Stimulated activated CD8-positive, alpha-beta memory T cell treated with anti-CD3 and anti-CD28 coated beads, Interleukin-12 subunit alpha, Interleukin-12 subunit beta, amount 100 ng/mL, for 4 hours (primary cell): ENCODE measurements at places on chromosomes 12 and 14.

- no peak for DNase-seq
These were observed 81.8 kb downstream of the IRF2BPL start for GRCh38 chr14:76946753-76947077.

DNA sequence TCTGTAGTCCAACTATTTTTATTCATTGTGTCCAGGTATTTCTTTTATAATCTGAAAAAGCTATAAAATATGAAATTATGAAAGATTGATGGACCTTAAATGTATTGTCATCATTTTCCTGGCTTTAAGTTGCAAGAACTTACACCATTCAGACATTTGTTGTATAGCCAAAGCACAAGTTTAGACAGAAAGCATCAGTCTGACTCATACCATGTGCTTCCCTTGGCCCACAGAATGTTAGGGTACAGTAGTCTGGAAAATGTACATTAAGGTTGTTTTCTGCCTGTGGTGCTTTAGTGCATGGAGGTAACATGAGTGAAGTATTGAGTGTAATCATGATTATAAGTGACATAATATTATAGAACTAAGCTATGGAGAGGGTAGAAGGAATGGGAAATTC lies 1002.5 kb downstream of the BCL11B start:
- DNase-seq: no peak

DNA sequence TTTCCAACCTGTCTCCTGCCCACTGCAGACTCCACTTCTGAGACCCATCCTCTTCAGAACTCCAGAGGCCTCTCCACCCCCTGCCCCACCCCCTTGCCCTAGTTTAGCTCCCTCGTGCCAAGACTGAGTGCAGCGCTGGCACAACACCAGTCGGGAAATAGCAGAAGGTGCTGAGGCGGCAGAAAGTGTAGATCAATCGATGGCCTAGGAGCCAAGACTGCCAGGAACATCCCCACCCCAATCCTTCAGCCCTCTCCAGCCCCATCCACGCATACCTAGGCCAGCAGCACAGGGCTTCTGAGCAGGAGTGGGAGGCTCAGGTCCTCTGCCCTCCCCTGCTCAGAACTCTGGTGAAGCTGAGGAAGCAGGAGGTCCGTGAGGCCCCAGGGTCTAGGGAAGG lies 1.1 kb downstream of the CPNE6 start:
- DNase-seq: no peak

DNA sequence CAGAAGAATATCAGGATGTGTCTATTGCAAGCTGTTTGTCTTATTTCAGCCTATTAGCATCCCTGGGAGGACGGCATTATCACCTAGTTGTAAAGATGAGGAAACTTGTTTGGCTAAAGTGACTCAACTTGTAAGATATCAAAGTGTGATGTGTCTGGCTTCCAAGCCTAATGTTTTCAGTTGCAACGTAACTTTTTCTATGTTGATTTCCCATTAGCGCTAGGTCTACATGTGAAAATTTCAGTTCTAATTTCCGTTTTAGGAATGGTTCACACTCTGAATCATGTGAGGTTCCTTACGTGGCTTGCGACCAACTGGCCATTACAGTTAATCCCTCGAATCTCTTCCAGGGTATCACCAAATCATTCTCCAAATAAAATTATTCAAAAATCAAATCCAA lies 58.0 kb downstream of the LLPH start:
- no peak for DNase-seq

GRCh38 chr14:55760789-55761566 lies 181.0 kb downstream of the KTN1 start:
- no peak for DNase-seq

DNA sequence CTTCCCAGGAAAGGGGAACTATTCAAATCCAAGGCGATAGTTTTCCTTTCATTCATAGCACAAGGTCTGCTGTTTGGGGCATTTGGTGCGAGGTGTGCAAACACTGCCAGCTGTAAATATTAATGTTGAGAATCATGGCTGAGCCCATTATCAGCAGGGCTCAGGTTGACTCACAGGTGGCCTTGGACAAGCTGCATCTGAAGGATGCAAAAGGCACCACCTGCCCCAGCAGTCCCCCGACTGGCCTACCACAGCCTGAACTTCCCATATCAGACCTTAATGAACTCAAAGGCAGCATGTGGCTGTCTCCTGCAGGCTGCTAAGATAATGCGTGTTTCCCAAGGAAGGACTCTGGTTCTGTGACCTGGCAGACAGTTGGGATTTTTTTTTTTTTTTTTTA lies 93.3 kb upstream of the MAP1LC3B2 start:
- DNase-seq: no peak

GRCh38 chr14:65392296-65392695 lies 20.2 kb upstream of the FUT8 start:
- DNase-seq: no peak

- DNase-seq: no peak
These were observed 121.4 kb downstream of the ITPR2 start for GRCh38 chr12:26711569-26711968.

- DNase-seq: no peak
These were observed 106.3 kb downstream of the PTCSC3 start for GRCh38 chr14:36070031-36070719.

DNA sequence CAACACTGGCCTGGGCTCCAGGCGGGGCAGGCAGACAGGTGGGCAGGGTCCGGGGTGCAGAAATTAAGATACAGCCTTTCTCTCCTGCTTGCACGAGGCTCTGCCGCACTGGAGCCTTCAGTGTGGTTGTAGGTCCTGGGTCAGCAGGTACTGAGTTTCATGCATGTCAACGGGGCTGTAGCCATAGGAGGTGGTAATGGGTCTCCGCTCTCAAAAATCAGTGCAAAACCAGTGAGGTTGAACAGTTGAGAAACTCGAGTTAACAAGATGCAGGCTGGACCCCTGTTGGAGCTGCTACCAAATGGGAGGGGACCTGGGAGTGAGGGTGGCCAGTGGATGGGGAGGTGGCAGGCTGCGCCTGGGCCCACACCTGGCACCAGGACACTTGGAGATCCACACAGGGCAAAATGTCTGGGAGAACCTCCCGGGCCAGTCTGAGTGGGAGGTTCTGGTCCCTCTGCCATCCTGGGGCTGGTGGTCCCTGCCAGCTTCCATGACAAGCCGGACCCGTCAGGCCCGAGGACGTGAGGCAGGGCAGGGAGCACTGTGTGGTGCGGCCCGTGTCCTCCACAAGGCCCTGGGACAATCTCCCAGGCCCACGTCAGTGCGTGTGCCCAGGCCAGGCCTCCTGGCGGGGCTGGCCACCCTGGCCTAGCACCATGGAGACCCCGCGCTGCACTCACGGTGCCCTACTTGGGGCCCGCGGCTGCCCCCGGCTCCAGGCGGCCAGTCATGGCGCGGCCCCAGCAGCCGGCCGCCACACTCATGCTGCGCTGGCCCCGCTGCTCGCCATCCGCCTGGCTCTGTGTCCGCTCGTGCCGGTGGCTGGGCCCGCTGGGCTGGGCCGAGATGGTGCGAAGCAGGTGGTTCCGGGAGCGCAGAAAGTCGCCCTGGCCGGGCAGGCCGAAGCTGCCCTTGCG lies 5.1 kb downstream of the ARL6IP4 start:
- no peak for DNase-seq

- DNase-seq: no peak
These were observed 129.1 kb downstream of the PTPRB start for GRCh38 chr12:70508178-70508577.

GRCh38 chr14:29652571-29652970 lies 275.1 kb downstream of the PRKD1 start:
- no peak for DNase-seq

GRCh38 chr12:27999521-27999920 lies 27.0 kb upstream of the PTHLH start:
- DNase-seq: no peak

- DNase-seq: no peak
These were observed 209.9 kb upstream of the HMGA2 start for GRCh38 chr12:65614259-65614889.

DNA sequence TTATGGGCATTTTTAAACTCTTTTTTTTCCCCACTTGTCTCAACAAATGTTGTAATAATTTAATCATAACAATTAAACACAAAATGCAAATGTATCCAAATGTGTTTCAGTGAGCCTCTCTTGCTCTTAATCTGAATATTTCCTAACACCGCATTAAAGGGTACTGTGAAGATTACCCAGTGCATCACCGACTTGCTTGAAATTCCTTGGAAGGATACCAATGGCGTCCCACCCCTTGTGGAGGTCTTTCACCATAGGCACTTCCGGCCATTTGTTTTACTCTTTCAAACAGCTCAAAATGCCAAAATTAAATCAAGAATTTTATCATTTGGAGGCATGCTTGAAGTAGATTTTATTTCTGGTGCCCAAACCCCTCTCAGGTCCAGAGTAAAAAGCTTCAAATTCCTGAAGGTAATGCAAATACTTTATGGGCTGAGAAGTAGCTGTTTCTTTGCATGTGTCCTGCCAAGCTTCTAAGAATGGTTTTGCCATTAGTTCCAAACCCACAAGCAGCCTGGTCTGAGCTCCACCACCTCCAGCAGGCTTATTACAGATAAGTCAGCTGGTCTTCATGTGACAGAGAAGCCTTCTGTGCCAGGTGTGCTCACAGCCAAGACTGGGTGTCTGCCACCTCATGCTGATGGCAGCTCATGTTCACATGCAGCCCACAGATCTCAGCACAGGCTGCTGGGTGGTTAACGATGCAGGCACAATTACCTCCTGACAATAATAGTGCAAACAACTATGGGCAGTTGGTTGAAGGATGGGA lies 16.4 kb upstream of the NUDT4 start:
- no peak for DNase-seq

- no peak for DNase-seq
These were observed 170.8 kb downstream of the EGLN3 start for GRCh38 chr14:33780035-33780434.

DNA sequence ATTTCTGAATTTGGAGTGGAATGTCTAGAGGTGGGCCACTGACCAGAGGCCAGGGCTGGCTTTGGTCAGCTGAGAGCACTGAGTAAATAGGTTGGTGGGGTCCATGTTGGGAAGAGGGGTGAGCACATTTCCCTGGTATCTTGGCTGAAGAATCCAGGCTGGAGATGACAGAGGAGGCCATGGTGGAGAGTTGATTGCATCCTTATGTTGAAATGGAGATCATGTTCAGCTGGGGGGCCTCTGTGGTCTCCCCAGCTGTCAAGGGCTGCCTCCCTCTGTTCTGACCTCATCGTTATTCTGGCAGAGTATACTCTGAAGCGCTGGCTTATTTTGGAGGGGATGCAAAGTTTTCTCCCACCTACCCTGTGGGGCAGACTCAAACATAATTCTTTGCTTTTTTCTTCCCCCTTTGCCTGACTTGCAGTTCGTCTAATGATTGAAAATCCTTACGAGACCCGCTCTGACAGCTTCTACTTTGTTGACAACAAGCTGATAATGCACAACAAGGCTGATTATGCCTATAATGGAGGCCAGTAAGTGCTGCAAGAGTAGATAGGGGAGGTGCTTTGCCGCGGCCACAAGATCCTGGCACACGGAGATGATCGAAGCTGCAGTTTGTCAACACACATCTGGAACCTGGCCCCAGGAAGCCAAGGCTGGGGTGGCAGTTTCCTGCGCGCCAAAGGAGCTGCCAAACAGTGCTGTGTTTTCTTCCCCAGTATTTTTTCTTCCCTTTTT lies 6.0 kb upstream of the ACADS start:
- no peak for DNase-seq

- no peak for DNase-seq
These were observed 1026.1 kb downstream of the SLC6A15 start for GRCh38 chr12:83886479-83886878.

- no peak for DNase-seq
These were observed 136.5 kb upstream of the CPSF6 start for GRCh38 chr12:69102856-69103255.

- no peak for DNase-seq
These were observed 15.0 kb downstream of the KCTD10 start for GRCh38 chr12:109461846-109462756.

GRCh38 chr12:51323966-51324895 lies at the start of gene BIN2:
Gene BIN2 (minus strand): TSS chr12:51324174. CDS start chr12:51324102, 72 bp downstream.
- DNase-seq: peak; percentile 60

DNA sequence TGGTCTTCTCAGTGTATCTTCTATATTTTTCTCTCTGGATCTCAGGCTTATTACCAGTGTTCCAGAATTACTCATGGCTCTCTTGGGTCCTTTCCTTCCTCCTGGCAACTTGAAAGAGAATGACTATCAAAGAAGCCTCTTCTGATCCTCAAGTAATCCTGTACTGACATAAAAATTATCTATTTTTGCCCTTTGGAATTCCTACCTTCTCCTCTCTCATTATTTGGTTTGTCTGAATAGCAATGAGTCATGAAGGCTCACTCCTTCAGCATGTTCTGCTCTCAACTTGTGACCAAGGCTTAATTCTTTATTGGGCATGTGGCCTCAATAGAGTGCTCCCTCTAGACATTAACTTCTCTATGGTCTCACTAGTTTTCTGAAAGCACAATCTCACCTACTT lies 553.6 kb upstream of the ATP2B1 start:
- DNase-seq: no peak

DNA sequence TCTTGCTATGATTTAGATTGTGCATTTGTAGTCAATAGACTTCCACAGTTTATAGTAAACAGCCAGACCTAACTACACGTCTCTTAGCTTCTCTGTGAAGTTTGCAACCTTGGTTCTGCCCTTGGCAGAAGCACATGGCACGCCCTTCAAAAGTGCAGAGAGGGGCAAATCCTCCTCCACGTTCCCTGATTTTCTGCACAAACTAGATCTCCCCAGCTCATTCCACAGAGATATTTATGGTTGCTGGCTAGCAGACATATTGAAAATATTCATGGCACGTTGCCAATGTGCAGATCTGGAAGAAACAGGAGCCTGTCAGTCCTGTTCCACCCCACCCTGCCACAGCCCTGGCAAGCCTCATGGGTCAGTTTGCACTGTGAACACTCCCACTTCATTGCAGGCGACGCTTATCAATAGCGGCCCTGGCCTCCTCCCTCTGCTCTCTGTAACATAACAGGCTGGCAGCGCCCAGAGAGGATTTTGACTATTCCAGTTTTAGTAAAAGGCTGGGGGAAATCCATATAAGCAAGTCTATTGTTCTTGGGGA lies 6.5 kb upstream of the LGALS3 start:
- no peak for DNase-seq

GRCh38 chr14:28785096-28785952 lies 18.7 kb downstream of the FOXG1 start:
- no peak for DNase-seq

GRCh38 chr12:30151831-30152230 lies 368.1 kb upstream of the TMTC1 start:
- no peak for DNase-seq

GRCh38 chr12:63085120-63085519 lies 65.9 kb downstream of the AVPR1A start:
- no peak for DNase-seq

- no peak for DNase-seq
These were observed 9.6 kb upstream of the GPHN start for GRCh38 chr14:66498311-66498710.

- no peak for DNase-seq
These were observed 132.6 kb downstream of the BMP4 start for GRCh38 chr14:53824061-53824460.
